PC-9 (cell line): ENCODE measurements at places on chromosomes 1 and 21. TPM values are rescaled to one million over a fixed set of nuclear protein-coding genes. Genes with fewer than 3 reads are reported as not detected.
A peak's percentile ranks its signal among the peaks of the same experiment; 100 is the strongest.

Gene NPPA
- total RNA-seq = not detected in 2 replicates

Gene GPR25
- total RNA-seq = not detected in 2 replicates

- no peak overlapping the region for H3K27ac ChIP-seq
- H3K36me3 ChIP-seq = no peaks in the 10 kb centered on the region
- no peak for DNase-seq
- H3K4me3 ChIP-seq = no peak overlapping the region
- H3K27me3 ChIP-seq = no peaks in the 10 kb centered on the region
- no peaks in the 10 kb centered on the region for H3K4me1 ChIP-seq
These were observed 19.1 kb downstream of the NME7 start for GRCh38 chr1:169348383-169349036.

DNA sequence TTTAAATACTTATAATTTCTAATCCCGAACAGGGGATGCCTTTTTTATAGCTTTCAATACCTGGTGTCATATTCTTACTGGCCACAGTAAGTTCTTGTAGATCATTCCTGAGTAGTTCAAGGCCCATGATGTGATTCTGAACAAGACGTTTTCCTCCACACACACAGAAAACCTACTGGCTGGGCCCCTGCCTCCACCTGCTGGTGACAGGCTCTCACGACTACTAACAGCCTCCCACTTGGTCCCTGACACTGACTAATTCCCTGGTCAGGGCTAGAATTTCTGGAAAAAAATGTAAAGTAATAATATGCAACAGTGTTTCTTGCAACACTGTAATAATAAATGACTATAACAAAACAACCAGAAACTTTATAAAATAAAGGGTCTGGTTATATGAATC, 50.4 kb upstream of the RIPK4 start:
- H3K27me3 ChIP-seq = no peaks in the 10 kb centered on the region
- H3K27ac ChIP-seq = peak overlapping the region; percentile 65
- no peak overlapping the region for H3K4me3 ChIP-seq
- peaks cover 9% of the 10 kb centered on the region for H3K4me1 ChIP-seq
- DNase-seq = peak; percentile 70

DNA sequence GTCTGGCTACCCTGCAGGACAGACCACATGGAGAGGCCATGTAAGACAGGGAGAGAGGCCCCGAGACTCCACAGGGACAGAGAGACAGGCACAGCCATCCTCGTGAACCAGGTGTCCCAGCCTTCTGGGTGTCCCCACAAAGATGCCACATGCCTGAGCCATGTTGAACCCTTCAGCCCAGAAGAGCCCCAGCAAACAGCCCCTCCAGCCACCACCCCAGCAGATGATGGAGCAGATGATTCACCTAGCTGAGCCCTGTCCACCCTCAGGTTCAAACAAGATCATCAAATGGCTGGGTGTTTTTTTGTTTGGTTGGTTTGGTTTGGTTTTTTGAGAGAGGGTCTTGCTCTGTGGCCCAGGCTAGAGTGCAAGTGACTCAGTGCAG, 78.7 kb downstream of the DHRS3 start:
- no peaks in the 10 kb centered on the region for H3K36me3 ChIP-seq
- no peak overlapping the region for H3K27ac ChIP-seq
- DNase-seq = no peak

- H3K27ac ChIP-seq = no peak overlapping the region
- no peak overlapping the region for H3K4me3 ChIP-seq
- DNase-seq = no peak
- no peaks in the 10 kb centered on the region for H3K27me3 ChIP-seq
- H3K4me1 ChIP-seq = peaks cover 10% of the 10 kb centered on the region
These were observed 81.3 kb downstream of the SASS6 start for GRCh38 chr1:100051401-100051800.

- peaks cover 45% of the 10 kb centered on the region for H3K4me1 ChIP-seq
- peak overlapping the region; percentile 90 for H3K4me3 ChIP-seq
- H3K36me3 ChIP-seq = peaks cover 22% of the 10 kb centered on the region
- no peaks in the 10 kb centered on the region for H3K27me3 ChIP-seq
These were observed 2.6 kb downstream of the GADD45A start for GRCh38 chr1:67687649-67688048.
